ENCODE measurements at places on chromosomes 5 and 9. TPM values are rescaled to one million over a fixed set of nuclear protein-coding genes. Genes with fewer than 3 reads are reported as not detected.

DNA sequence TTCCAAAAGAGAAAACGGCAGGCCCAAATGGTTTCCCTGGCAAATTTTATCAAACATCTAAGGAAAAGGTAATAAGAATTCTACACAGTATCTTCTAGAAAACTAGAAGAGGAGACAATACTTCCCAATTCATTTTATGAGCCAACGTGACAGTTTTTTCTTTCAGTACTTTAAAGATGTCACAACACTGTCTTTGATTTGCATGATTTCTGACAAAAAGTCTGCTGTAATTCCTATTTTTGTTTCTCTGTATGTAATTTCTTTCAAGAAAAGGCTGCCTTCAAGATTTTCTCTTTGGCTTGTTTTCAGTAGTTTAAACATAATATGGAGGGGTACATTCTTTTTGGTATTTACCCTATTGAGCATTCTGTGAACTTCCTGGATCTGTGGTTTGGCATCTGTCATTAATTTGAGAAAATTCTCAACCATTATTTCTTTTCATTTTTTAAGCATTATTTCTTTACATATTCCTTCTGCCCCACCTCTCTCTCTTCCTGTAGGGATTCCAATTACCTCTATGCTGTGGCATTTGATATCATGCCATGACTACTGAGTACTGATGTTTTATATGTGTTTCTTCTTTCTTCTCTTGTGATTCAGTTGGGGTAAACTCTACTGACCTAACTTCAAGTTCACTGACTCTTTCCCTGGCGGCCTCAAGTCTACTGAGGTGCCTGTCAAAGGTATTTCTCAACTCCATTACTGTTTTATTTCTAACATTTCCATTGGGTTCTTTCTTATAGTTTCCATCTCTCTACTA is 32.2 kb downstream of the ANKS6 start:
- no peak for DNase-seq

- no peak for DNase-seq
Measured at GRCh38 chr5:128772356-128772755, 192.9 kb upstream of the SLC27A6 start.

DNA sequence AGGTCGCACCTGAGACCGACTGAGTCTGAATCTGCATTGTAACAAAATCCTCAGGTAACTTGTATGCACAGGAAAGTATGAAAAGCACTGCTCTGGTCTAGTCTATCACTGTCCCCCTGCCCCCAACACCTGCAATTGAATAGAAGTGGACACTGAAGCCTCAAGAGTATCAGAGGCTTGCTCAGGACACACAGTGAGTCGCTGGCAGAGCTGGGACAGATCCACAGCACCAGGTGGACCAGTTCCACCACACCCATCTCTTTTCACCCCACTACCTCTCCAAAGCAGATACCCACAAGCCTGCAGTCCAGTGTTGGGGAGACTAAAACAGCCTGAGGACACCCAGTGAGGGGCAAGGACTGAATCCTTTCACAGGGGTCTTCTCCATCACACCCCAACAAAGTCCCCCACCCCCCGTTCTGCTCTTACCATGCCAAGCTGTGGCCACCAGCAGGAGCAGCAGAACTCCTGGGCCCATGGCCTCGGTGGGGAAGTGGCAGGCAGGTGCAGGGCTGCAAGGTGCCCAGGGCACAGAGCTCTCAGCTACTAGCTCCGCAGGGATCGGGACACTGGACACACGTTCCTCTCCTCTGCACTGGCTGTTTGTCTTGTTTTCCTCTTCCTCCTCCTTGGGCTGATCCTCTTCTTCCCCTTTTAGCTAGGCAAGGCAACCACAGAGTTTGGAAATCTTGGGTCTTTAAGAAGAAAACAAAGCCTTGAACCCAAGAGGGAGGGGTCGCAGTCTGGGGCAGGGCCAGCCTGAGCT is at the start of gene CSF1R:
TSS of gene CSF1R (minus strand) at position 605 of the 766 bp plus-strand sequence. CDS start at position 478, 127 bp downstream.
- DNase-seq: no peak

DNA sequence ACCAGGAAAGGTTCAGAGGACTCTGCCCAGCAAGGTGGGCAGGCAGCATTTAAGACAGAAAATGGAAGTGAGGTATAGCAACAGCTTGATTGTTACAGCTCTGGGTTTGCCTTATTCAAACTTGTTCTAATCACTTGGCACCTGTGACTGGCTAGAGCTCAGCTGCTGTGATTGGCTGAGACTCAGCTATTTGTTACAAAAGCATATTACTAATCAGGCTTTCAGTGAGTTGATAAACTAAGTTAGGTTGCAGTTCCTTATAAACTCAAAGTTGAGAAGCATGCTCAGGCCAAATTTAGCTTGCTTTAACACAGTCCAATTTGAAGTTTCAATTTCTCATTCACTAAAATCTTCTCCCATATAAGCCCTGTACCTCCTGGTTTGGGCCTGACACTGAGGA is 56.3 kb downstream of the GDA start:
- DNase-seq: no peak

COL5A1 gene
- 26.8 TPM for total RNA-seq

- DNase-seq: peak; percentile 59
Measured at GRCh38 chr9:94827584-94828304, 101.2 kb downstream of the AOPEP start.

- DNase-seq: no peak
Measured at GRCh38 chr5:178490935-178491652, 99.1 kb downstream of the COL23A1 start.

DNA sequence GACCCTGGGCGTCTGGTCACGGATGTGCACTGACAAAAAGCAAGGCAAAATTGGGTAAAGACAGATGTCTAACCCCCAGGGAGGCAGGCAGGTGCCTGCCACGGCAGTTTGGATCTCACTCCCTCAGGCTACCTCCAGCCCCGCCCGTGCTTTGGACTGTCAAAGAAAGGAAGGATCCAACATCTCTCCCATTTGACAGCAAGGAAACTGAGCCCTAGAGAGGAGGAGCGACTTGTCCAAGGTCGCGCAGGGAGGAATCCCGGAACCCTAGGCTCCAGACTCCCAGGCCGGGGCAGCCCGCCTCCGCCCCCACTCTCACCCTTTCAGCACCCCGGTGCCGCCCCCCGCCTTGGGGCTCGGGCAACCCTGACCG is 376 bp downstream of the GOLGA1 start:
- DNase-seq: no peak

GRCh38 chr9:122141671-122142070 is 17.9 kb downstream of the NDUFA8 start:
- no peak for DNase-seq

ANKRD34B gene
- not detected for total RNA-seq

- no peak for DNase-seq
Measured at GRCh38 chr9:79154806-79155205, 417.0 kb upstream of the TLE4 start.

DNA sequence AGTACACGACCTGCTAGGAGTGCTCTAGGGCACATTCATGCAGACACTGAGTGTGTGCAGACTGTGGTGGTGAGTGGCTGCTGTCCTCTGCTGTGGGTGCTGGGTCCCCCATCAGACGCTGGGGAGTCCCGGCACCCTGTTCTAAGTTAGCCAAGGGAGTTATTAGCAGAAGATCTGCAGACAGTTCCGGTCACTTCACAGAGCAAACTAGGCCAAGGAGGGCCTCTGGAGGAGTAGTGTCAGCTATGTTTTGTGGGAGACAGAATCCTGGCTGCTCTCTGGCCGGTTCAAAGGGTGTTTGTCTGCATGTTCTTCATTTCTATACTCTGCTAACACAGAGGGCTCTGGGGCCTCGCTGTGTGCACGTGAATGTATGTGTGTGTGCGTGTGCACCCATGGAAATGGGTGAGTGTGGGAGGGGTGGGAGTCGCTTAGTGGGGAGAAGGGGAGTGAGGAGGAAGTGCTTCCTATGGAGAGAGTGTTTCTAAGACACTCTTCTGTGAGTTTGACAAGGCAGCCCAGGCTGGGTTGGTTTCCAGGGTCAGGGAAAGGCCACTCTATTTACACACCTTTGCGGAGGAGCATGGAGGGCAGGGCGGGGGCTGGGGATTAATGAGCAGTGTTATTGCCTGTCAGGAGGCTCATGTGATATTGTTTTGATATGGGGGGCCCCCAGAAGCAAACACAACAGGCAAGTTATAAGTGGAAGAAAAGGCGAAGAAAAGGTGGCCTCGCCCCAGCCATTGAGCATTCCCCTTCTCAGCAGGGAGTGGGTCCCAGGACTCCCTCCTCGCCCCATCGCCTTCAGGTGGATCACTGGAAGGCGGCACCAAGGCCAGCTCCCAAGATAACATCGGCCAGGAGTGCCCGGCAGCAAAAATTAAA is 68.9 kb downstream of the MACROH2A1 start:
- DNase-seq: no peak

RNF183 gene
- total RNA-seq: not detected

DNA sequence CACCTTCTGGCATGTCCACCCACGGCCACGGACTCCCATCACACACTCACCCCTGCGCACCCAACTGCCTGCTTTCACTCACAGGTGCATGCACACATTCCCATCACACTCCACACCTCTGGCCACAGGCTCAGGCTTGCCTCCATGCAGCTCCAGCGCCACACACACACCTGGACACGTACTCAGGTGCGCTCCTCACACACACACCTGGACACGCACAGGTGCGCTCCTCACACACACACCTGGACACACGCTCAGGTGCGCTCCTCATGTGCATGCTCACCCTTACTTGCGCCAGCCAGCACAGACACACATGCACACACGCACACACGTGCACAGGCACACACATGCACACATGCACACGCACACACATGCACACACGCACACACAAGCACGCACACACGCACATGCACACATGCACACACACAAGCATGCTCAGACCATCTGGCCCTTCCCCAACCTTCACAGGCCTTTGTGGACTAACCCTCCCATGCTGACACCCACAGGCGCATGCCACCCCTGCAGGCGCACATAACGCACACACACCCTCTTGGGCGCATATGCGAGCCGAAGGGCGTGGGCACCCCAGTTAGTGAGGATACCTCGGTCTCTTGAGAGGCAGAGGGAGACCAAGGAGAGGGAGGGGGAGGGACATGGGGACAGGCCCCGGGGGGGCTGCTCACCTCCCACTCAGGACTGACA is 8.3 kb downstream of the GRIN1 start:
- no peak for DNase-seq

GRCh38 chr5:129098488-129099183 is 4.1 kb downstream of the ISOC1 start:
- peak; percentile 13 for DNase-seq

DNA sequence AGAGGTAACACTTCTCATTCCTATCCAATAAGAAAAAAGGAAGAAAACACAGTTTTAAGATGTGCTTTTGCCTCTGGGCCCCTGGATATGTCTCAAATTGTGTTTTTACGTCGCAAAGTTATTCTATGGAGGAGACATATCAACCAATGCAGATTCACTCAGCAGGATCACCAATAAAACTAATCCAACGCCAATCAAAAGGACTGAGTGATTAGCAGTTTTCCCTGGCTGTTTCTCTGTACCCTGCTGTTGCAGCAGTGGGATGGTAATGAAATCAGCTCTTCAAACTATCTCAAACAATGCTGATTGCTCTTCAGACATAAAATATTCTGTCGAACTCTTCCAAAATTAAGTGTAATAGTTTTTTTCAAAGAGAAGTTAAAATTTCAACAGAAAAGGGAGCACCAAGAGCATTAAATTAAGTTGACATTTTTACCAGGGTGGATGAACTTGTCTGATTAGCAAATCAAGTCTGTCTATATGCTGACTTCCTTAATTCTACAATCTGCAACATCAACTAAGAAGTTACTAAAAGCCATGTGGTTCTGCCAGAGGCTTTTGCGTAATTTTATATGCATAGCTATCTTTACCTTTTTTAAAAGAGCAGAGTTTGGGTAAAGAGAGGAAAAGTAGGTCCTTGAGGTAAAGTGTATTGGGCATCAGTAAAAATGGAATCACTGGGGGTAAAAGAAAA is 9.7 kb upstream of the HK3 start:
- DNase-seq: no peak

MYOT gene
- total RNA-seq: not detected

GRCh38 chr9:136980669-136981478 is 1.9 kb upstream of the LCNL1 start:
- DNase-seq: no peak

MAP1B gene
- total RNA-seq: 50.3 TPM

- no peak for DNase-seq
Measured at GRCh38 chr9:1276474-1276873, 226.3 kb downstream of the DMRT2 start.

GRCh38 chr9:116716438-116716837 is 29.3 kb downstream of the TRIM32 start:
- no peak for DNase-seq

DNA sequence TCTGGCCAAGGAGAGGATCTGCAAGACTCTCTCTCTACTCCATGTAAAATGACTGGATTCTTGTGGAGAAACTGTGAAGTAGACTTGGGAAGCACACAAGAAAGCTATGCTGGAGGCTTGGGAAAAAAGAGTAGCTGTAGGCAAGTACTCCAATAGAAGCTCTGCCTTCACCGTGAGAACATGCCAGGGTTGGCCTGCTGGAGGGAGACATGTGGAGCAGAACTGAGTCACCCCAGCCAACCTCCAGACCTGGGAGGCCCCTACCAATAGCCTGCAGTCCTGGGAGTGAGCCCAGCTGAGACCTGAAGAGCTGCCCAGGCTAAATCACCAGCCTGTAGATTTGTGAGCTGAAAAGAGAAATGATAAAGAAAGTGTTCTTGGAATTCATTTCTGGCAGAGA is 66.6 kb downstream of the DEPDC1B start:
- DNase-seq: no peak

GCNT4 gene
- total RNA-seq: 0.06 TPM

BHMT2 gene
- total RNA-seq: not detected

DNA sequence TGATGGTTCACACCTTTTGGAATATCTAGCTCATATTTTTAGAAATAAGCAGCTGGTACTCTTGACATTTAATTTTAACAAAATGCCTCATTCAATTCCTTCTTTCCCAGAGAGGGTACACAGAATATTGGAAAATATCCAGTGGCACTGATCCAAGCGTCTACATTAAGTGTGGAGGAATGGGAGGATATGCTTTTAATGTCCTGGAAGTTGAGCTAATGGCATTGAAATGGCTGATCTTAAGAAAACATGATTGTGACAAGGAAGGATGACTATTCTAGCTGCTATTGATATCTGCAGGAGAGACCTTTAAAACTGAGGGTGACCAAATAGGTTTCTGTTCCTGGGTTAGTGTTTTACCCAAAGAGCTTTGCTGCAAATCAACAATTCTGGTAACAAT is 30.0 kb downstream of the ZNF366 start:
- no peak for DNase-seq

DNA sequence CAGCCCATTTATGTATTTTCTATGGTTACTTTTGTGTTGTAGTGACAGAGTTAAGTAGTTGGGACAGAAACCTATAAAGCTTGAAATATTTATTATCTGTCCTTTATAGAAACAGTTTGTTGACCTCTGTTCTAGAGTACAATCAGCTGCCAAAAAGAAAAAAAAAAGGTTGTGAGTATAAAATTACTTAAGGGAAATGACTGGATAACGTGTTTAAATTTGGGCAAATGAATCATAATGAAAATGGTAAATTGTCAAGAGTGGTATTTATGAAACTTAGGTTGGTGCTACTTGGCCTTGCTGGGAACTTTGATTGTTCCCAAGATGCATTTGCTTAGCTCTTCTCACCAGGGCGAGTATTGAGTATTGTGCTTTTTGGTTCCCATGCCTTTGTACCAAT is 70.2 kb upstream of the IL6ST start:
- no peak for DNase-seq

PALM2AKAP2 gene
- total RNA-seq: 2.1 TPM

PTPA gene
- 91.8 TPM for total RNA-seq

All from H4 (cell line).